Right ventricle myocardium superior (tissue), 1 donor: ENCODE measurements at places on chromosomes 16 and 17. TPM values are rescaled to one million over a fixed set of nuclear protein-coding genes. Genes with fewer than 3 reads are reported as not detected.

PIK3R6 gene
- total RNA-seq: 0.78 TPM

PSKH1 gene
- total RNA-seq: 16.6 TPM

GRCh38 chr16:71670537-71670936 is 44.6 kb downstream of the MARVELD3 start:
- no peak for DNase-seq

DNA sequence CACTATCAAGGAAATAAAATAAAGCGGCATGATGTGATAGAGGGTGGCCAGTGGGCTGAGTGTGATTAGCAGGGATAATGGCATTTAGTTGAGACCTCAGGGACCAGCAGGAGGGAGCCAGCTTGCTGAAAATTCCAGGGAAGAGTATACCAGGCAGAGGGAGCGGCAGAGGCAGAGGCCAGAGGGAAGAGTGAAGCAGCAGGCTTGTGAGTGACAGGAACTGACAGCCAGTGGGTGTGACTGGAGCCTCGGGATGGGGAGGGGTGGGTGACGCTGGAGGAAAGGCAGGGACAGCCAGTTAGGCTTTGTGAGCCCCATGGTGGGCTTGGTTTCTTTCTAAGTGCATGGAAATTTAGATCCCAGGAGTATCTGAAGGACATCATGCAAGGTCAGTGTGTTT is 209.7 kb upstream of the CACNG3 start:
- DNase-seq: no peak

- DNase-seq: no peak
Measured at GRCh38 chr17:50549969-50550368, 3.0 kb downstream of the SPATA20 start.

DNA sequence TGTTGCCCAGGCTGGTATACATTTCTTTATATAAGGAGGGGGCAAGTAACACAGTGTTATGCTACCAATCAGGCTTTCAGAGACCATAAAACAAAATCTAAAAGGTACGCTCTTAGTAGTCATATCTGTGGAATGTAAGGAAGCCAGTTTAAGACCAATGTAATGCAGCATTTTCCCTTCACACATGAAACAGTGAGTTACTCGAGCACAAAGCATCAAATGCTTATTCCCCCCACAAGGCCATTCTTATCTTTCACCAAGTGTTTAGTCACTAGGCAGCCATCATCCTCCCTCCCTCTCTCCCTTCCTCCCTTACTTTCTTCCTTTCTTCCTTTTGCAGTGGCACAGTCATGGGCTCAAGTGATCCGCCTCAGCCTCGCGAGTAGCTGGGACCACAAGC is 12.8 kb downstream of the HMOX2 start:
- no peak for DNase-seq
